ENCODE measurements at places on chromosomes 6 and 20.

DNA sequence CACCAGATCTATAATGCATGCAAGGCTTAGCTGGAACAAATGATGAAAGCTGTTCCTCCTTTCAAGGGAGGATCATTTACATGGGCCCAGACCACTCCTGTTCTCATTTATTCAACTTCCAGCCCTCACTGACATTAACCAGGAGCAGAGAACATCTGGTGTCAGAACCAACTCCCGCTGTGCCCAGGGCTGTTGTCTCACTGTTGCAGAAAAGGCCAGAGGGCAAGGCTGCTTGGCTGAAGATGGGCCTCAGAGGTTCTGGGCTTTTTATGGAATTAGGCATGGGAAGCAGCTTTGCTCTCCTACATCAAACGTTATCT is 164.2 kb downstream of the GMPR start:
- peak; percentile 48 for DNase-seq

DNA sequence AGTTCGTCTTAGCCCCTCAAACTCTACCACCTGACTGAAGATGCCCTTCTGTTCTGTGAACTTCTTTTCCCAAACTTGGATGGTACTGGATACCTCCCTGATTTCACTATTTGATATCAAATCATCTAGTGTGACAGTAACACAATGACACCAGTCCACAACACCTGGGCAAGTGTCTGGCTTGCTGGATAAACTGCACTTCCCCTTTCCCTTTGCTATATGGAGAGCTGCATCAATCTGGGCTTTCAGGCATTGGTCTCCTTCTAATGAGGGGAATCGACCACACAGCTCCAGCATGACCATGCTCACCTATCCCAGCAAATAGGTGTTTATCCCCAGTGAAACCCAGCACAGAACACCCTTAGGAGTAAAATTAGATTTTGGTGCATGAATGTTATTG is 3.1 kb downstream of the F13A1 start:
- no peak for DNase-seq

DNA sequence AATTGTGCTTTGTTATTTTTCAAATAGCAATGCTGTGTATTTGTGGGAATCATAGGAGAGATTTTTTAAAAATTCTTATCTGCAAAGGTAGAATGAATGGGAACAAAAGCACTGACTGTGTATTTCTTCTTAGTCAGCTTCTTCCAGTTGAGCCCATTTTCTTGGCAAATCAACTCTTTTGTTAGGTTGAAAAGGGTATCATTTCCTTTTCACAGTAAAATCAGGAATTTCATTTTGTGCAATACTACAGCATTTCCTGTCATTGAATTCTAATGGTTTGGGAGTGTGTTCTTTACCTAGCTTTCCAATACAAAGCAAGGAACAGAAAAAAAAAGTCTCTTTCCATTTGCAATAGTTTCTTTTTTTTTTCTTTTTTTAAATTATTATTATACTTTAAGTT is 19.0 kb upstream of the EXOC2 start:
- no peak for DNase-seq

DNA sequence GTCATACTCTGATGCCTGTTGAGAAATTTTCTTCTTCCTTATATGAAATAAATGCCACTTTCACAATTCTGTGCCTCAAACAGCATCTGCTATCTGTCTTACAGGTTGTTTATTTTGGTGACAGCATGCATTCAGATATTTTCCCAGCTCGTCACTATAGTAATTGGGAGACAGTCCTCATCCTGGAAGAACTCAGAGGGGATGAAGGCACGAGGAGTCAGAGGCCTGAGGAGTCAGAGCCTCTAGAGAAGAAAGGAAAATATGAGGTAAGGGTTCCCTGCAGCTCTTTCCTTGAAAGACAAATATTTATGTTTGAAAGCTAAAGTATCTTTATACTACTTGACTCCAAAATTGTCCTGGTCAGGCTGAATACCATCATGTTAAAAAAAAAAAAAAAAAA is 15.8 kb downstream of the TSPYL4 start:
- DNase-seq, result no peak

DNA sequence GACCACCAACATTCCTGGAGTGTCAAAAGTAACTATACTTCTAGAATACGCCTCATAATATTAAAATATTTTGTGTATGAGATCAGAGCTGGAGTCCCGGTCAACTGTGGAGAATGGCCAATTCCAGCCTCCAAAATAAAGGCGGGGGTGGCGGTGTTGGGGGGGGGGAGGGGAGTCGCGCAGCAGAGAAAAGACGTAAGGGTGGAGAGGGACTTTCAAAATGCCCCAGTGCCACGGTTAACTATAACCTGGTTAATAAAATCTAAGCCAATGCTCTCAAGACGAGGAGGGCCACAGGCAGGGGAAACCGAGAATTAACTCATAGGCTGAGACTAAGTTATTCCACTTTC is 1.3 kb downstream of the NUP153 start:
- DNase-seq, result no peak

- DNase-seq, result no peak
Measured at GRCh38 chr20:62792940-62793756, 3.1 kb upstream of the MRGBP start.

- DNase-seq, result no peak
Measured at GRCh38 chr6:152977556-152977955, 5.3 kb downstream of the FBXO5 start.

GRCh38 chr20:14992153-14992552 is 654.7 kb upstream of the FLRT3 start:
- no peak for DNase-seq

GRCh38 chr20:43534016-43534415 is 24.8 kb upstream of the SGK2 start:
- no peak for DNase-seq

GRCh38 chr6:78916411-78916810 is 49.1 kb downstream of the IRAK1BP1 start:
- DNase-seq, result no peak

DNA sequence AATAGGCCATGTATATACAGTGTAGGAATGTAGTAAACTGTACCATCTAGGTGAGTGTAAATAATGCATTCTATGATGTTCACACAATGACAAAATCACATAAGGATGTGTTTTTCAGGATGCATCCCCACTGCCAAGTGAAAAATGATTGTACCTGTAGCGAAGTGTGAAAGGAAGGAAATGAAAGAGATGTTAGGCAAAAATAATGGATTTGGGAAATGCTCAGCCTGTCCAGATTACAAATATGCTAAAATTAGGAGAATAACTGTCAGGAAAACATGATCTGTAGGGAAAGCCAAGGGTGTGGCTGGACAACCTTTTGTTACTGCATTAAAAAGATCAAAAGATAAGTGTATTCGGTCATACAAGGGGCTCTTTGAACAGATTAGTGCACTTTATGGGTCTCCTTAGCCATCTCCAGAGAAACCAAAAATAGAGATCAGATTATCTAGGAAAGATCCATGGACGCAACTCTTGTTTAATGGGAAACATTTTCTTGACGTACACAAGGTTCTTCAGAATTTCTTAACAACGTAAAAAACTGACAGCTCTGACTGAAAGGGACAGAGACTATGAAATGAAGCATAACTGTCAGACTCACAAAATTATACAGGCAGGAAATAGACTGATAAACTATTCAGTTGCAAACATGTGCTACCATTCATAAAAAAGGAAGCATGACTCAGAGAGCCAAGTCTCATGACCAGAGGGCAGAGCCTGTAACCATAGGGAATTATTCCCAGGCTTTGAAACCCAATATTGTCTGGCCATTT is 253.6 kb upstream of the RAB32 start:
- no peak for DNase-seq

DNA sequence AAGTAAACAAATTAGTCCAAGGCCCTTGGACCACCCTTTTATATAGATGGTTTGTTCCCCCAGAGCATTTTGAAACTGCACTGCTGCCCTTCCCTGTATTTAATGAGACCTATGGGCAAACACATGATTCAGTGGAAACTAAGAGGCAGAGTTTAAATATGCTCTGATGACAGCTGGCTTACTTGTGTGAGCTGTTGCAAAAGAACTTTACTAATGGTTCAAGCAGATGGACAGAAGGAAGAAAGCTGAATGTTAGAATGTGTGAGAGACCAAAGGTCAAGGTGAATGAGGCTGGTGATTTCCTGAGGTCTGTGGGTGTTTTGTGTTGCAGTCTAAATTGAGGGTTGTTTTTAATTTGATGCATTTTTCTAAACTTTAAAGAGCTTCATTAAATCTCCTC is 123.0 kb upstream of the CEP162 start:
- no peak for DNase-seq

GRCh38 chr6:157135691-157136090 is 187.6 kb downstream of the TMEM242 start:
- DNase-seq, result no peak

GRCh38 chr6:40482532-40482931 is 104.6 kb downstream of the LRFN2 start:
- DNase-seq, result no peak

DNA sequence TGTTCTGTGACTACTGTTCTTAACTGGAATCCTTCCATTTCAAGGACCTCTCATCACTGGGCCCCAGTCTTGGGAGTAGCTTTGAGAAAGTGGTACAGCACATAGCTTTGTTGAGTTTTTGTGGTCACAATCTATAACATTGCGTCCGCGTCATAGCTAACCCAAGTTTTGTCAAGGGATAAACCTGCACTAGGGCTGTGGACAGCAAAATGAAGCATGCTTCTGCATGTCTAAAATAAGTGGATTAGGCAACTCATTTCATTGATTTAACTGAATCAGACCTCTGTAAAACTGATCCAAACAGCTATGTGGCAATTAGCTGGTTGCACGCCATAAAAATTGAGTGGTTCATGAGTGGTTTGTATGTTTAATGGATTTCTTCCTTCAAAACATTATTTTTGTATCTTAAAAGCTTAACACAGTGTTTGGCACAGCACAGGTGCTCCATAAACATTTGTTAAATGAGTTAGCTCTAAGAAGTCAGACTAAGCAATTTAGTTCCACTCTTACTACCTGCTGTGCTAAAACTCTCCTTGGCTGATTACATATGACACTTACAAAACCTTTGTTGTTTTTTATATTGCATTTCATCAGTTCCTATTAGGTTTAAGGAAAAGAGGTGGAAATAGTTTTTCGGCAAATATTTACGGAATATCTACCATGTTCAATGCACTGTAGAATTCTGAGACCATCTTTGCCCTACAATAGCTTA is 160.3 kb upstream of the ATXN1 start:
- DNase-seq, result no peak

- no peak for DNase-seq
Measured at GRCh38 chr20:401682-402495, 6.2 kb upstream of the RBCK1 start.

- no peak for DNase-seq
Measured at GRCh38 chr6:111927321-111927720, 54.1 kb upstream of the FYN start.

Data from right cardiac atrium (tissue), 5 donors.